ENCODE measurements at places on chromosomes 16 and 17.

GRCh38 chr17:4895657-4896331 is 3.5 kb upstream of the C17orf107 start:
- peak; percentile 48 for DNase-seq

- DNase-seq, result no peak
Measured at GRCh38 chr16:49695782-49696413, 160.0 kb downstream of the ZNF423 start.

DNA sequence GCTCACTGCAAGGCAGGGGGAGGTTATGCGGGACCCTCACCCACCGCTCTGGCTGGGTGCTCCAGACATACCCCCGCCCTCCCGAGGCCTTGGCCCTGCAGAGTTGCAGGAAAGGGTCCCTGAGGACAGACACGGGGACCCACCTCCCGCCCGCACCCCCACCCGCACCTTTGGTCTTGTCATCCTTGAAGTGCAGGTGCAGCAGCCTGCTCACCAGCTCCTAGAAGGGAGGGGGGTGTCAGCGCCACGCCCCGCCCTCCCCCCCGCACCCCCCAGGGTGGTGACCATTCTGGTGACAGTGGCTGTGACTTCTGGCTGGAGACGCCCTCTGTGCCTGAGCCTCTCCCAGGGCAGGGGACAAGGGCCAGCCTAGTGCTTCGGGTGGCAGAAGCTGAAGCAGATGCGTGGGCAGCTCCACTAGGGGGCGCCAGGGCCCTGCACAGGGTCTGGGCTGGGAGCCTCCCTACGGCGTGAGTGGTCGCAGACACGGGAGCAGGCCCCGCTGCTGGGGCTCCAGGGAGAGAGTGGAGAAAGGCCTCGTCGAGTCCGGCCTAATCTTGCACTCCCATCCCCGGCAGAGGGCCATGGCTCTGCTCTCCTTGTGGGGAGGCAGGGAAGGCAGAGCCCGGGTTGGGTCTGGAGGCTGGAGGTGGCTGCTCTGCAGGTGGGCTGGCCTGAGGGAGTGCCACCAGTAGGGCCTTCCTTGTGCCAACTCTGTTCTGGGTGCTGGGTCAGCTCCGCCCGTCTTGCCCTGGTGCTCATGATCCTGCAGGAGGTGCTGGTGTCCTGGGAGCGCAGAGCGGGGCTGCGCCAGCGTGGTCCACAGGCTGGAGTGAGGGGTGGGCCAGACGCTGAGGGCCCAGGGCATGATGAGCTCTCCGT is 2.7 kb downstream of the CENPX start:
- DNase-seq, result peak; percentile 23

DNA sequence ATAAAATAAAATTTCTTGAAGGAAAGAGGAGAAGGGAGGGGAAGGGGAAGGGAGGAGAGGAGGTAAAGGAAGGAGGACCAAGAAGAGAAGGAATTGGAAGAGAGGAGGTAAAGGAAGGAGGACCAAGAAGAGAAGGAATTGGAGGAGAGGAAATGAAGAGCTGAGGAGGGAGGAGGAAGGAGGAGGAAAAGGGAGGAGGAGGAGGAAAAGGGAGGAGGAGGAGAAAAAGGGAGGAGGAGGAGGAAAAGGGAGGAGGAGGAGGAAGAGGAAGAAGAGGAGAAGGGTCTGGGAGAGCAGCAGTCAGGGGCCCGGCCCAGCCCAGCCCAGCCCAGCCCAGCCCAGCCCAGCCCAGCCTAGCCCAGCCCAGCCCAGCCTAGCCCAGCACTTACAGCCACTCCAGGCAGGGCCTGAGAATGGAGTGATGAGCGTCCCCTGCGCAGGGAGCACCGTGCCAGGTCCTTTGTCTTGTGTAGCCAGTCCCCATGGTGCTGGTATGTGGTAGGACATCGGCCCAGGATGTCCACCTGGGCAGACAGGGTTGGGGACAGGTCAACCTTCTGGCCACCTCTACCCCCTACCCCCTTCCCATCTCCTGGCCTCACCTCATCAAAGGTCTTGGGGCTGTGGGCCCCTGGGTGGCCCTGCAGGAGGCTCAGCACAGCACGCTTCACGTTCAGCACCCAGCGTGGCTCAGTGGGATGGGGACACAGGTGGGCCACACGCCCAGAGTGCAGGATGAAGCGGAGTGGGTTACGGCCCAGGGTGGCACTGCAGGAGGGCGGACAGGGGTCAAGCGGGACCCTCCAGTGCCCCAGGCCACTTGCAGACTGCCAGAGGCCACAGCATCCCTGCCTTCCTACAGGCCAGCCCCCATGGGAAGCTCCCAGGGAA is 70.9 kb downstream of the LITAF start:
- DNase-seq, result no peak

GRCh38 chr17:17910060-17910459 is 62.1 kb downstream of the TOM1L2 start:
- no peak for DNase-seq

DNA sequence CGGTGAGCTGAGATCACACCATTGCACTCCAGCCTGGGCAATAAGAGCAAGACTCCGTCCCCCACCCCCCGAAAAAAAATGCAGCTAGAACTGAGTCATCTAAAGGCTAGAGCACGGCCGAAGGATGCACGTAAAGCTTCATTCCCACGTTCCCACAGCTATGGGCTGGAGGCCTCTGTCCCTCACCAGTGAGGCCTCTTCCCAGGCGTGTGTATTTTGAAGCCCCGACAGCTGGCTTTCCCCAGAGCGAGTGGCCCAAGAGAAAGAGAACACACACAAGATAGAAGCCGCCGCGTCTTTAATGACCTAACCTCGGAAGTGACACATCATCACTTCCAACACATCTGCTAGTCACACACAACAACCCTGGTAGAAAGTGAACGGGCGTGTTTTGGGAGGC is 6.6 kb upstream of the KCTD5 start:
- no peak for DNase-seq

- peak; percentile 51 for DNase-seq
Measured at GRCh38 chr16:49739381-49739780, 116.5 kb downstream of the ZNF423 start.

DNA sequence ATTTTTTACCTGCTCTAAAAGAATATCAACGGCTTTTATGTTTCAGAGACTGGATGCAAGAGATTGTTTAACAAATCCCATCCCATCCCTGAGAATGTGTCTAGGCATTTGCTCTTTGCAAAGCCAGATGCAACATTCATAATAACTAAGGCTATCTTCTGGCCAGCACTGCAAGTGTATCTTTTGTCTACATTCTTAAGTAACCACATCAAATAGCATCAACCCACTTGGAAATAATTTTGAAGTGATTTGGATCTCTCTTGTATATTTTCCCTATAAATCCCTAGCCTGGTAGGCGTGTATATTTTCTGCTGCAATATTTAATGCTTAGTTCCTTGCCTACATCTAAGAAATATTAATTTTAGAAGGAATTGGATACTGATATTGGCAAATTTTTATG is 64.3 kb downstream of the PIGL start:
- DNase-seq, result no peak

GRCh38 chr16:57279780-57280638 is 4.5 kb downstream of the PLLP start:
- DNase-seq, result no peak

- no peak for DNase-seq
Measured at GRCh38 chr16:2420035-2420434, 9.2 kb upstream of the CCNF start.

DNA sequence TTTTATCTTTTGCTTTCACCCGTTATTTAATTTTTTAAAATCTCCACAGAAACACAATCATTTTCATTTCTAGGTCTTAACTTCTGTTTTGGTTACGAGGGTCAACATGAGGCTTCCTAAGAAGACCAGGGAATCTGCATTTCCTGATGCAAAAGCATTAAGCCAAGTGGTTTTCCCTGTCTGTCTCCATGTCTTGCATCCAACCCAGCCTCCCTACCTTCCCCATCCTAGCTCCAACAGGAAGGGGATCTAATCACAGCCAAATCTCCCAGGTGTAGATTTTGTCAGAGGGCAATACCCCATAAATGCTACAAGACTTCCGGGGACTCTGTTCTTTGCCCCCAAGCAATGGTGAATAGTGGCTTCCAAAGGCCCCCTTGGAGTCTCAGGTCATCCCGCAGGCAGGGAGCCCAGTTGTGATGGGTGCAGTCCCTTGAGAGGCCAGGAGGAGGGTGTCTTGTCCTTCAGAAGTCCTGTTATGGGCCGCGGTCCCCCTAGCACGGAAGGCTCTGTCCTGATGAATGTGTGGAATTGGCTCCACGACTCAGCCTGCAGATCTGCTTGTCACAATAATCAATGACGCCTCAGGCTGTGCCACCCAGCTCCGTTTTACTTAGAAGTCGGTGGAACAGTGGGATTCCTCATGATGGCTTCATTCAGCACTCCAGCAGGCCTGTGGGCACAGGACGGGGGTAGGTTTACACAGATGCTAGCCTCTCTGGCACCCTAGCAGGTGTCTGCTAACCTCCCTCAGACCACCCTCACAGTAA is 141.1 kb downstream of the RGS9 start:
- peak; percentile 76 for DNase-seq

DNA sequence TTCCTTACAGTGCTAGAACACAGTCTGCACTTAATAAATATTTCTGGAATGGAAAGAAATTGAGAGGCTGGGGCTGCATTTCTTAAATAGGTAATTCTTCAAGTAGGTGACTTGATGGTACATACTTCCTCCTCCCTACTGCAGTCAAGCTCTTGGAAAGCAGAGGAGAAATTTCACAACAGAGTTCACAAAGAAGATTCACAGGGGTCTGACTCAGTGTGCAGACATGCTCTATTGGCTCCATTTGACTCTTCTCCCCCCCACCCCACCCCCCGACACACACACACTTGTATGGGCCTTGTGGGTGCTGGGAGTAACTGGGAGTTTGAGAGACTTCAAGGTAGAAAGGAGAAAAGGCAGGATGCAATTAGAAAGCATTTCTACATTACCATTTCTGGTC is 6.2 kb upstream of the MYOCD start:
- DNase-seq, result no peak

DNA sequence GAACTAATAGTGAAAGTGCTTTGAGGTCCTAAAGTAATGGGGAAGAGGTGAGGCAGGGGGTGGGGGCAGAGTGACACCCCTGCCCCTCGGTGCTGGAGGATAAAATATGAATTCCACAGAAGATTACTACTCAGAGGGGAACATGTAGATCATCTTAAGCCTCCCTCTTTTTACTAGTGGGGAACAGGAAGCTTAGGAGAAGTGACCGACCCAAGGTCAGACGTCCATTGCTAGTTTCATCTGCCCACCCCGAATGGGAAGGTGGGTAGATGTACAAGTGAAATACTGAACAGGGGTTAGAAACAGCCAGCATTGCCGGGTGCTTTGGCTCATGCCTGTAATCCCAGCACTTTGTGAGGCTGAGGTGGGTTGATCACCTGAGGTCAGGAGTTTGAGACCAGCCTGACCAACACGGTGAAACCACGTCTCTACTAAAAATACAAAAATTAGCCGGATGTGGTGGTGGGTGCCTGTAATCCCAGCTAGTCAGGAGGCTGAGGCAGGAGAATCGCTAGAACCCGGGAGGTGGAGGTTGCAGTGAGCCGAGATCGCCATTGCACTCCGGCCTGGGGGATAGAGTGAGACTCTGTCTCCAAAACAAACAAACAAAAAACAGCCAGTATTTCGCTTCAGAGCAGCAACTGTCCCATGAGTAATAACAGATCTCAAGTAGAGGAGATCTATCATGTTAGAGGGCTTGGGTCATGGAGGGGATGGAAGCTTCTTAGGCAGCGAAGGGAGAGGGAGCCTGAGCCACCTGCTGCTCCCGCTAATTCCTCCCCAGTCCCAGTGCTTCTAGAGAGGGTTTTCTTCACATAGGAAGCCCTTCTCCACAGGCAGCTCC is 1.2 kb upstream of the NR1D1 start:
- DNase-seq, result no peak

DNA sequence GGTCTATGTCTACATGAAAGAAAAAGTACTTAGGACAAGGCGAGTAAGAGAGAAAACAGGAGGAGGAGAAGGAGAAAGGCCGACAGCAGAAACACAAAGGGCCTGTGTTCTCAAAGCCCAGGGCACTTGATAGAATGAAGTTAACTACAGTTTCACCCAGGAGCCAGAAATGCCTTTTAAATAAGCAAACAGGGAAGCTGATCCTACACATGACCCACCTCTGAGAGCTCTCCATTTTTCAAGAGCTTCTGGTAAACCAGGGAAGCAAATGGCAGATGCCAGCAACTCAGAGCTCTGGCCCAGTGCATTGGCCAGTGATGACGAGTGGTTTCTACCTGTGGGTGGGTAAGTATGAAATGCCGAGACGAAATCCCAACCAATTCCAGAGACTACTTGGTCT is 163.4 kb downstream of the ZFHX3 start:
- DNase-seq, result no peak

- no peak for DNase-seq
Measured at GRCh38 chr17:17062356-17062755, 20.1 kb downstream of the MPRIP start.

DNA sequence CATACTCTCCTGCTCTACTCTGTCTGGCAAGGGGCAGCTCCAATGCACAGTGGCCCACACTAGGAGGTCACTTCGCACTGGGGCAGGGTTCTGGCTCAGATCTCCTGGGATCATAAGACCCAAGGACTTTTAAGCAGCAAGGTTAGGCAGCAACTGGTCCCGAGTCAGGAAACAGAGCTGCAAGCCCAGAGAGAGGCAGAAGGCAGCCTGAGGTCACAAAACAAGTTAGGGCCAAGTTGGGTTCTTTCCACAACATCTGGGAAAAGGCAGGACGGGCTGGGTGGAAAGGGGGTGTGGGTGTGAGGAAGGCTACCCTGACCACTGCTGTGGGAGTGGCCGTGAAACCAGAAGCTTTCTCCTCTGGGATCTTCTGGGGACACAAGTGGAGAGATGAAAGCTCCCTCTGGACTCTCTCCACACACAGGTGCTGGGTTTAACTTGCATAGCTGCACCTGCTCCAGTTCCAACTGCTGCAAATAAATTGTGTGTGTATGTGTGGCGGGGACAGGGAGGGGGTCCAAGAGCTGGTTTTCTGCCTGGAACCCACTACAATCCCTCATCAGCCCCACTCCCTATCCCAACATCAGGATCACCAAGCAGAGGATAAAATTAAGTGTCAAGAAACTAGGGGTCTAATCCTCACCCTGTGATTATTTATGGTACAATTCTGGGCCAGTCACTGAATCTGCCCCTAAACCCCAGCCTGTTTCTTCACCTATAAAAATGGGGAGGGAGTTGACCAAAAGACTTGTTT is 8.0 kb upstream of the TSPOAP1 start:
- DNase-seq, result no peak

GRCh38 chr16:85689285-85689949 is 663 bp upstream of the GINS2 start:
- DNase-seq, result peak; percentile 34

DNA sequence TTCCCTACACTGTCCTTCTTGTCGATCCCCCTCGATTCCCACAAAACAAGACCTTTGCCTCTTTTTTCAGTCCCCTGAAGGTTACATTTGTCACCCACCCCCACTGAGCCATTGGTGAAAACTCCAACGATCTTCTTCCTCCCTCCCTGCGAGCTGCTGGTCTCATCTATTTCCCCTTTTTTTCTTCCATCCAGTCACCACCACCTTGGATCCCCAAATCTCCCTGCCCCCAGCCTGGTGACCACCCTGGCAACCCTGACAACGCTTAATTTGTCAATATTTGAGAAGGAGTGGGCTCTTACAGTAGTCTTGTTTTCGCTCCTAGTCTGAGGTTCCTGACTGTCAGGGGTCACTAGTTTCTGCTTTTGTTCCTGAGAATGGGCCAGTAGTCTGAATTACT is 62.9 kb downstream of the SMPD3 start:
- no peak for DNase-seq
